ENCODE measurements at places on chromosomes 7 and 10.
A peak's percentile ranks its signal among the peaks of the same experiment; 100 is the strongest.

DNA sequence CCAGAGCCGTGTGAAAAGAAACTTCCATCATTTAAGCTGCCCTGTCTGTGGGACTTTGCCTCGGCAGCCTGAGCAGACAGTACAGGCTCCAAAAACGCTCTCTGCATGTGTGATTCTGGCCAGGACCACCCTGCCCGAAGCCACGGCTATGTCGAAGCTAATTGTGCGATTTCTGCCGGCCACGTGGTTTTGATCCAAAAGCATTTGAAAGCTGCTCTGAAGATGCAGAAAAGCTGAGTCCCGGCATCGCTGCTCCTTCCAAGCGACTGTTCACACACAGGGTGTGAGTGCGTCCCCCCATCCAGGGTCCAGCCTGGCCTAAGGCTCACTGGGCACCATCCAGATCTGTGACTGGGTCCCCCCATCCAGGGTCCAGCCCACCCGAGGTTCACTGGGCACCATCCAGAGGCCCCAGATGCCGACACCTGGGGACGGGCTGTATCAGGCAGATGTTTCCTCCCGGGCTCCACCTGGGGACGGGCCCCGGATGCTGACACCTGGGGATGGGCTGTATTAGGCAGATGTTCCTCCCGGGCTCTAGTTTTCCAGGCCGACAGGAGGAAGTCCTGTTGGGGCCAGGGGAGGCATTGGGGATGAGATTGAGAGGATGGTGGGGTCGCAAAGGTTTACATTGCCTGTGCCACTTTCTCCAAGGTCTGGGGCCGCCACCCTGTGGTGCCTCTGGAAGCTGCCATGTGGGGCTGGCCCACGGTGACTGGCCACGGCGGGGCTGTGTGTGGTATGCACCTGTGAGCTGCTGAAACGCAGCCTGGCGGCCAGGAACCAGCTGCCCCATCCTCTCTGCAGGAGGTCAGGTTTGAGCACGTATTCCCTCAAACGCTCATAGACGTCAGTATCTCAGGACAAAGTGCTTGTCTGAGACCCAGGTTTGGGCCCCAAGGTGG, 527.4 kb downstream of the DNAJB6 start:
- DNase-seq: no peak

DNA sequence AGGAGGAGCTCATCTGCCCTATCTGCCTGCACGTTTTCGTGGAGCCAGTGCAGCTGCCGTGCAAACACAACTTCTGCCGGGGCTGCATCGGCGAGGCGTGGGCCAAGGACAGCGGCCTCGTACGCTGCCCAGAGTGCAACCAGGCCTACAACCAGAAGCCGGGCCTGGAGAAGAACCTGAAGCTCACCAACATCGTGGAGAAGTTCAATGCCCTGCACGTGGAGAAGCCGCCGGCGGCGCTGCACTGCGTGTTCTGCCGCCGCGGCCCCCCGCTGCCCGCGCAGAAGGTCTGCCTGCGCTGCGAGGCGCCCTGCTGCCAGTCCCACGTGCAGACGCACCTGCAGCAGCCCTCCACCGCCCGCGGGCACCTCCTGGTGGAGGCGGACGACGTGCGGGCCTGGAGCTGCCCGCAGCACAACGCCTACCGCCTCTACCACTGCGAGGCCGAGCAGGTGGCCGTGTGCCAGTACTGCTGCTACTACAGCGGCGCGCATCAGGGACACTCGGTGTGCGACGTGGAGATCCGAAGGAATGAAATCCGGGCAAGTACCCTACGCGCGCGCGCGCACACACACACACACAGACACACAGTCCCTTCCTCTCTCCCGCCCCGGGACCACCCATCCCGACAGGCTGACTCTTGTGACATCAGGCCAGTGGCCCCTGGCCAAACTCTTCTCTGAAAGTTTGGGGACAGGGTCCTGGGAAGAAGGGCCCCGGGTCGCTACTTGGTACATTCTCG, 538 bp downstream of the TRIM8 start:
- peak; percentile 72 for DNase-seq

DNA sequence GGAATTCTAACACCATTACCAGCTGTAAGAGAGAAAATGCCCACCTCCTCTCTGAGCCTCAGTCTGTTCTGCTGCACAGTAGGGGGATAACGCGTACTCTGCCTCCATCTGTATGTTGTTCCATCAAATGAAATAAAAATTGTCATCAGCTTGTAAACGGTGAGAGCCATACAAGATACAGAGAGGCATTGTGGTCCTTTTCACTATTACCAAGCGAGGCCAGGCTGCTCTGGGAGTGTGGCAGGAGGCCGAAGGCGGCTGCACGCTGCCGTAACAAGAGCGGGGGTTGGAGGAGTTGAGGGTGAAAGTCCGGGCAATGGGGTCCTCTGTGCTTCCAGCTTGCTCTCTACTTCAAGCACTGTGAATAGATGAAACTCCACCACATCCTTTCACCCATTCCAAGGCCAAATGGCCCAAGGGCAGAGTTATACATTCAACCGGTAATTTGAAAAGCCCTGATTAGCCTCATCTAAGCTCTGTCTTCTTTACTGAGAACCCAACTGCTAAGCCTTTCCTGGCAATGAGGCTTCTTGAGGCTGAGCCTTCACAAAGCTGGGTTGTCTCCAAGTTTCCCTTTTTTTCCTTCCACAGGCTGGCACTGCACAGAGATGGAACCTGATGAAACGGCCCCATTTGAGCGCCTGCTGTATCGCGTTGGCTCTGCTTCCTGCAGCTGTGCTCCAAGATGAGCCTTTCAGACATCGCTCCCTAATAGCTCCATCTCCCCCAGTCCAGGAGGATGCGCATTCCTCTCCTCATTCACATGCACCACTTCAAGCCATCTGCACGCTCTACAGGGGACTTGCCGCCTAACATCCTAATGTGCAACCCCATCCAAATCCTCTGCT, 47.2 kb downstream of the PYROXD2 start:
- no peak for DNase-seq

GRCh38 chr10:59945590-59945989, 39.2 kb upstream of the CCDC6 start:
- DNase-seq: no peak

DNA sequence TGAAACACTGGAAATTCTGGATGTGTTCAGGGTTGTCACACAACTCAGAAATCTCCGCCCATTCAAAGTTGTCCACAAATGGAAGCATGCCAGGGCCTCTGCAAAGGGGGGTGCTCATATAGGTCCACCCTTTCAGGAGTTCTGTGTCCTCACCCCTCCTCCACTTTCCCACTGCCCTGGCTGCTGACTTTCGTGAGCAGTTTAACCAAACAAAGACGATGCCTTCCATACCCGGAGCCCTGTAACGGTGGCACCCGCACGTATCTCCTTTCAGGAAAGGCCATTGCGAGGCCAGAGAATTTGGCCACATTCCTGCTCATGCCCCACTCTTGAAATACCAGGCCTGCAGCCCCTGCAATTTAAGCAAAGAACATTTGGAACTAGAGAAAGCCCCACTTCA, 1.4 kb downstream of the CPXM2 start:
- DNase-seq: no peak

DNA sequence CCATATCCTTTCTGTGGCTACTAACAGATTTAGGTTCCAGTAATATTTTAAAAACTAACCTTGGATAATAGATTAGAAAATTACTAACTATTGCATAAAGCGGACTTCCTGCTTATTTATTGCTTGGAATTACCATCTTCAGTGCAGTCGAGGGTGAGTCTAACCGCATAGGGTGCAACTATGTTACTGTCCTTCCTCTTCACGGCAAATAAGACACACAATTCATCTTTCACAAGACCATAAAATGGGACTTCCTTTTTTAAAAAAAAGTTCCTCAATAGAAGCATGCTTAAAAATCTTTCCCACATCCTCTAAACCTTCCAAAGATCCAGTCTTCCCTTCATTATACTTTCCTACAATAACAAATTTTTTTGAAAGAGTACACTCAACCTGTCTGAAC, 2.1 kb downstream of the SLC25A40 start:
- no peak for DNase-seq

DNA sequence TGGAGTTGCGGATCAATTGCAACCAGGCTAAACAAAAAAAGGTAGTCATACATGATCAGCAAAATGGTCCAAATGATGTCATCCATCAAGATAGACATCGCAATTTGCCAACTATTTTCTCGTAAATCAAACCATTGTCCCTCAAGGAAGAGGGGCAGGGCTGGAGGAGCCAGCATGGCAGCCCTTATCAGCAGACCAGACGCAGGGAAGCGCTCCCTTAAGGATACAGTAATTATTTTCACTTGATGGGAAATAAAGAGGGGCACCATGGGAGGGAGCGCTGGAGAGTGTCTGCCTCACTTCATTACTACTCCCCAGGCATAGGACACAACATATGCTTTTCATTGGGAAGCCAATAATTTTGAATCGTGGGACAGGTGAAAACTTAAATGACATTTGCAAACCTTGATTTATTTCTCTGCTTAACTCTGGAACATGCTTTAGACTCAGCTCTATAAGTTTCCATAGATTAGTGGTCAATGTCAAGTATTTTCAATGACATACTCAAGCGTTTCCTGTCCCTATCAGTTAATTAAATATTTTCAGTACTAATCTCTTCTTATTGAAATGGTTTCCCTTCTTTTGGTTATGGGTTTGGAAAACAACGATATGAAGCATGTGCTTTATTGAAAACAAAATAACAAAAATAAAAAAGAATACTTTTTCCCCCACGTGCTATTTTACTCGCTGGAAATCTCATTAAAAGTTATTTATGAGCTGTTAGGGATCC, 202.4 kb upstream of the HABP2 start:
- DNase-seq: no peak

- no peak for DNase-seq
Observed at GRCh38 chr10:85919491-85920021, 447.0 kb downstream of the GRID1 start.

DNA sequence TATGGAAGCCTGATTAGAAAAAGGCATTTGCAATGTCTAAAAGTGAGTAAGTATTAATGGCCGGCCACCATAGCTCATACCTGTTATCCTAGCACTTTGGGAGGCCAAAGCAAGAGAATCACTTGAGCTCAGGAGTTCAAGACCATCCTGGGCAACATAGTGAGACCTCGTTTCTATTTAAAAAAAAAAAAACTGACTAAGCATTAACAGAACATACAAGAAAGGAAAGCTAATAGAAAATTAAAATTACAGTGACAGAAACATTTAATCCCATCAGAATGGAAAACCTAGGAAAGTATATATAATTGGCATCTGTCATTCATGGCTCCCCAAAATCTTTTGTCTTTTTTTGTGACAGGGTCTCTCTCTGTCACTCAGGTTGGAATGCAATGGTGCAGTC, 55.9 kb downstream of the AOC1 start:
- DNase-seq: no peak
